ENCODE measurements at places on chromosomes 12 and 14.

- DNase-seq = no peak
Observed at GRCh38 chr12:93091886-93092648, 163.0 kb upstream of the EEA1 start.

DNA sequence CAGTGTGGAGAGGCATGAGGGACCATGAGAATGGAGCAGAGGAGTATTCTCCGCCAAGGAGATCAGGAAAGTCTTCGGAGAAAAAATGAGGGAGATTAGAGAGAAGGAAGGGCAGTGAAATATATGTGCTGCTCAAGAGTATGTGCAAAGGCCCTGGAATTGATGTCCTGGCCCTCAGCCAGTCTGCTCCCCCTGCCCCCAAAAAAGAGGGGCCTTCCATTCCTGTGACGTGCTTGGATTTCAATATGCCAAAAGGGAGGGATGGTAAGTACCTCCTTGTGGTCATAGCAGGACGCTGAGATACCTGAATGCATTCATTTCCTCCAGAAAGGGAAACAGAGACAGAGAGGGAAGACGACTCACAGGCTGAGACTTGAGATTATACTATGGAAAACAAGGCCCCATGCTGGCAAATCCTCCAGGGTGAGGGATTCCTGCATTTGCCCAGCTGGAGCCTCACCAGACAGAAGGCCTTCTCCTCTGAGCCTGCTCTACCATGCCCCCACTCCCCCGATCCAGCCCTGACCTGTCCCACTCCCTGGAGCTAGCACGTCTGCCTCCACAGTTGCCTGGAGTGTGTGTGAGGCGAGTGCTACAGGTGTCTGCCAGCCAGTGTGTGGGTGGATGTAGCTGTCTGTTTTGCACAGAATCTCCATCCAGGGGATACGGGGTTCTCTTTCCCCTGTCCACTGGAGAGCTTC is 3.9 kb upstream of the RARG start:
- no peak for DNase-seq

DNA sequence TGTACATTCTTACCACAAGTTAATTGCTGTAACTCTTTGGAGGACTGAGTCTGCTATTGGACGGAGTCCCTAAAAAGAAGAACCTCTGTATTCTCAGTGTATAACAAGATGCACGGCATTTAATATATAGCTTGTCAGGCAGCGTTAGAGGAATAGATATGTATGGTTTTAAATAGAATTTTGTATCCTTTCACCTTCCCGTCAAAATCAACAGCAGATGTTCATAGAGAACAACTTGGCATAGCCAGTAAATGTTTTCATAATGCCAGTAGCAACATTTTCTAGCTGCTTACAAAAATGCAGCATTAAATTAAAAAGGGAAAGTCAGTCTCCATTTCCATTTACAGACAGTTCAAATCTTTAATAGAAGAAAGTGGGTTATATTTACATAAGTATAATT is 6.8 kb downstream of the SCYL2 start:
- DNase-seq = no peak

DNA sequence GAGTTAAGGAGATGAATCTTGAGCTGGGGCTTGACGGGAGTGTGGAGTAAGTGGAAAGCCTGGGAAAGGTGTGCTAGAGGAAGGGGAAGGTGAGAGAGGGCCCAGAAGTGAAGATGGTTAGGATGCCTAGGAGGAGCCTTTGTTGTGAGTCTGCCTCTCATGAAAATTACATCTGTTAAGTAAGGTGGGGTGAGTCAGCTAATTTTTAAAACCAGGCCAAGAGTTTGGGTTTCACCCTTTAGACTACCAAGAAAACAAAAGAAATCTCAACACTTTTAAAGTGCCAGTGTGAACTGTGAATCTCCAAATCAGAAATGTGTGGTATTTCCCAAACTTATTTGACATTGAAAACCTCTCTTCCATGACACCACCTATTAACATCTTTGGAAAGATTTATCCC is 185.2 kb downstream of the CRADD start:
- DNase-seq = no peak

- DNase-seq = no peak
Observed at GRCh38 chr12:82504409-82504808, 146.1 kb downstream of the METTL25 start.

DNA sequence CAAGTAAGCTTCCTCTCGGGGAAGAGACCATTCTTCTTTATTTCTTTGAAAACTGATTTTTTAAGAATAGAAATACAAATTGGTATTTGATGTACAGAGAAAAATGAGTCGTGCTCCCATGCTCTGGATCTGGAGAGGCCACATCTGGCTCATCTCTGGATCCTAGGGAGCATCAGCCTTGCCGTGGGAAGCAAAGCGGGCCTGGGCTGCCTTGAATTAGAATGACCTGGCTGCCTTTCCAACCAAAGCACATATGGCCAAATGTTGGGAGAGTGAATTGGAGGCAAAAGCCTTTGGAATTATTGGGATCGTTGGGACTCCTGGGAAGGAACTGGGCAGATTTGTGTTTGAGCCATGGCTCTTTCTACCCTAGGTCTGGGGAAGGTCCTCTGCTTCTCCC is 80.0 kb downstream of the SLC25A47 start:
- DNase-seq = no peak

DNA sequence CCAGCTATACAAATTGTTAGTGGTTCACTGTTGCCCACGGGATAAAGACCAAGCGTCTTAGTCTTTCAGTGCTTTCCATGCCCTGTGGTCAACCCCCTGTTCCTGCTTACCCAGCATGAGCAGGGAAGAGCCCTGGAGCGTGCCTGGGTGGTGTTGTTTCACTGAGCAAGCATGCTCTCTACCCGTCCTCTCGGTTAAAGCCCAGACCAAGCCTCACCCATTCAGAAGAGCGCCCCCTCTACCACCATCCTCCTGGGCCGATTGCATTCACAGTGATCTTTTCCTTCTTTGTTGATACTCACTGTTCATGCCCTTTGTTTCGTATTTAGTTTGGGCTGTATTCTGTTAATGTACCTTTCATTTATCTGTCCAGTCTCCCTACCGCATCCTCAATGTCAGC is 25.1 kb downstream of the DYRK4 start:
- no peak for DNase-seq

- DNase-seq = no peak
Observed at GRCh38 chr14:67814821-67815220, 1.6 kb downstream of the ZFYVE26 start.

DNA sequence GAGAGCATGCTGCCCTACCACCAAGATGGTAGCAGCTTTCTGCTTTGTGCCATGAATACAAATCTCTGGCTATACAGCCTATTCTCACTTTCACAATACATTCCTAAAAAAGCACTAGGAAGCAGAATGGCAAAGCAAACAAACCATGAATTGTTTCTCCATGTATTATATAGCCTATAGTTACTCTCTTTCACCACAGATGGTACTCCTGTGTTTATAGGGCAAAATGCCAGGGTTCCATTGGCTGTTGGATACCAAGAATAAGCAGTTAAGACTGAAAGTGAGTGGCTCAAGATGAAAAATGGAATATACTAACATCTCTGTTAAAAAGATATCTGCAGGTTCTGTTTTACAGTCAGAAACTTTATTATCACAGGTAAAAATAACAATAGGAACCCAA is 11.1 kb downstream of the ARF3 start:
- DNase-seq = no peak

DNA sequence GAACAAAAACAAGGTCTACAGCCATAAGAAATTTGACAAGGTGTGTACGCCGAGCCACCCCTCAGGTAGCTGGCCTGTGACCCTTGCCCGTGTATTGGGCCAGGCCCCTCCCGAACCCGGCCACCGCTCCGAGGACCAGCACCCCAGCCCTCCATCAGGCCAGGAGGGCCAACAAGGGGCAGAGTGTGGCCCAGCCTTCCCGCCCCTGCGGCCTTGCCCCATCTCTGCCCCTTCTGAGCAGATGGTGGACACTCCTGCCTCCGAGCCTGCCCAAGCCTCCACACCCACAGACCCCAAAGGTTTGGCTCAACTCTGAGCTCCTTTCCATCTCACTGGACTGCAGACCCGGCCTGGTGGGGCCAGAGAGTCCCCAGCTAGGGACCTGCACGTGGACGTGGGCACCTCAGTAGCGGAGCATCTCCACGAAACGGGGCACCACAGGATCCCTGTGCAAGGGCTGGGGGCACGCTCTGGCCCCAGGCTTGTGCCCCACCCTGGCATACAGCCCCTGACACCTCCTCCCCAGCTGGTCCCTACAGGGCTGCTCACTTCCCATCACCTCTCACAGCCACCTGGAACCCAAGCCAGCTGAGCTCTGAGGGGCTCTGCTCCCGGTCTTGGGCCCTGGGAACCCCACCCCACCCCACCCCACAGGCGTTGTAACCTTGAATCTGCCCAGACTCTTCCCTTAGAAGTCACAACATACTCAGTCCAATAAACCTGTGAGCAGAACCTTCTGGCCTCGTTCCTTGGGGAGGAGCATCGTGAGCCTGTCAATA is 3.3 kb downstream of the P2RX2 start:
- DNase-seq = no peak

DNA sequence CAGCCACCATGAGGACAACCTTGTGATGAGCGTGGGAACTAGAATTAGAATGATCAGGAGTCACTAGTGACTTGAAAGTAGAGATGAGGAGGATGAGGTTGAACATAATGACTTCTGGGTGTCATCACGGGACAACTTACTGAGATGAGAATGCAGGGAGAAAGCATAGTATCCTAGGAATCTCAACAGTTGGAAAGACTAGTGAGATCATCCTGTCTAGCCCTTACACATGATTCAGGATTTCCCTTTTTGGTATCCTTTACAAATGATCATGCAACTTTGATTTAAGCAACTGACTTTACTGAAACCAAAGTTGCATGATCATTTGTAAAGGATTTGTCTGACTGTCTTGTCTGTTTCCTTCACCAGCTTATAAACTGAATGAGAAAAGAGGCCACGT is 51.8 kb upstream of the HIF1A start:
- DNase-seq = no peak

DNA sequence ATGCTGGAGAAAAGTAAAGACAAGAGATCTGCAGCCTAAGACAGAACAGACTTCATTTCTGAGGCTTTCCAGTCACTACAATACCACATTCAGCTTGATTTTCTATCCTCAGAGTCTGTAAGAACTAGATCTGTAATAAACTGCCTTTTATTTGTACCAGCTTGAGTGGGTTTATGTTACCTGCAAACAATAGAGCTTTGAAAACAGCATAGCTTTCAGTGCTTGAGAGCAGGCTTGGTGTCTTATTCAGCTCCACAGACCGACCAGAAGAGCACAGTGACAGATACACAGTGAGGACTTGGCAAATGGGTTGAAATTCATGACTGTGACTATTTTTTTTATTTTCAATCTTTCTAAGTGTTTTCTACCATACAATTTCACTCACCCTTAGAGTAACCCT is 207.8 kb upstream of the OTX2 start:
- no peak for DNase-seq

DNA sequence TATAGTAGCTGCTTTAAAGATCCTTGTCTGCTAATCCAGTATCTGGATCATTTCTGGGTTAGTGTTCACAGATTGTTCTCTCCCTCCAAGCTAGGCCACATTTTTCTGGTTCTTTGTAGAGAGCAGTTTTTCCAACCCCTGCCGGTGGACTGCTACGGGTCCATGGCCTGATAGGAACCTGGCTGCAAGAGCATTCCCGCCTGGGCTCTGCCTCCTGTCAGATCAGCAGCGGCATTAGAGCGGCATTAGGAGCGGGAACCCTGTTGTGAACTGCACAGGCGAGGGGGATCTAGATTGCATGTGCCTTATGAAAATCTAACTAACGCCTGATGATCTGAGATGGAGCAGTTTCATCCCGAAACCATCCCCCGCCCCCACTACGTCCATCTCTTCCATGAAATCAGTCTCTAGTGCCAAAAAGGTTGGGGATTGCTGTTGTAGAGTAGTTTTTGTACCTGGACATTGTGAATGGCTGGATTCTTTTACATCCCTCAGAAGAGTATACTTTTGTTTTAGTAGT is 50.4 kb downstream of the MYRFL start:
- DNase-seq = no peak

DNA sequence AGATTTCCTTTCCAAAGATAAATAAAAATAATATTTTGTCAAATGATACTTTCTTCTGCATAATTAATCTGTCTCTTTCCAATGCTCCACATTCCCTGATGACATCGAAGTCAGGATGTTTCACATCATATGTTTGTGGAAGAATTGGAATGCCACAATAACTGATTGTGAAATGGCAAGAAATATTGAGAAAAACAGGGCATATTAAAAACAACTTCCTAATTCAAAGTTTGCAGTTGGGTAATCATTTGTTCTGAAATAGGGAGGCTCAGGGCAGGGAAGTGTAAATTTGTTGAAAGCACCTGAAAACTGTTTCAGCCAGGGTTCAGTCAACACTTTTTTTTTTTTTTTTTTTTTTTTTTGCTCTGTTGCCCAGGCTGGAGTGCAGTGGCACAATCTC is 50.7 kb downstream of the BCAT1 start:
- no peak for DNase-seq

GRCh38 chr12:123089631-123090353 is 61.1 kb downstream of the PITPNM2 start:
- no peak for DNase-seq

DNA sequence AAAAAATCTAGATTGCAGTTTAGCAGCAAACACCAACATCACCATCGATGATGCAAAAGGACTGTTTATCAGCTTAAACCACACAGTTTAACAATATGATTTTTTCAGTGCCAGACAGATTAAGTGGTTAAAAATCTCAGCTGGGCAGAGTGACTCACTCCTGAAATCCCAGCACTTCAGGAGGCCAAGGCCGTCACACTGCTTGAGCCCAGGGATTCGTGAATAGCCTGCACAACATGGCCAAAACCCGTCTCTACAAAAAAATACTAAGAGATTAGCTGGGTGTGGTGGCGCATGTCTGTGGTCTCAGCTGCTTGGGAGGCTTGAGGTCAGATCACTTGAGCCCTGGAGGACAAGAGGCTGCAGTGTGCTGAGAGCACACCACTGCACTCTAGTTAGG is 8.9 kb downstream of the RSRC2 start:
- no peak for DNase-seq

- no peak for DNase-seq
Observed at GRCh38 chr12:79939728-79940310, 4.9 kb upstream of the PPP1R12A start.

DNA sequence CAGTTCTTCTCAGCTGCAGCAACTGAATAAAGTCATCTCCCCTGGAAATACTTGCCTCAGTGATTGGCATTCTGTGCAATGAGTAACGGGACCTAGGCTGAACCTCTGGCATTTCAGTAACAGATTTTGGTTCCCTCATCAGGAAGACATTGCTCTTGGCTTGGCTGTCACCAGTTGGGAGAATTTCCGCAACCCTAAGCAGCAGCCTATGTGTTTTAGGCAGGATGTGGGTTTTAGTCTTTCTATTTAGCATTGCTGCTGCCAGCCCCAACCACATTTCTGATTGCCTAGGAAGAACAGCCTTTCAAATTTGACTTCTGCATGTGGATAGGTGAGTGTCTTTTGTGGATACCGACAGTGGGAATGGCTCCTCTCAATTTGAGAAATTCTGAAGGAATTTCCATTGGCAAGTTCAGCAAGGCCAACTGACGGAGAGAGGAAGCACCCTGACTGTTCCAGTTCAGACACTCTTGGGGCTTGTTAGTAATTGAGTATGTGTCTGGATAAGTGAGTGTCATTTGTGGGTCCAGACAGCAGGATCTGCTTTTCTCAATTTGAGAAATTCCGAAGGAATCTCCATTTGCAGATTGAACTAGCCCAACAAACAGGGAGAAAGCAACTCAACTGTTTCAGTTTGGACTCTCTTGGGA is 19.0 kb upstream of the CLEC2A start:
- DNase-seq = peak; percentile 27

GRCh38 chr14:76277586-76278130 is 98.3 kb upstream of the ESRRB start:
- DNase-seq = no peak

All from thymus (tissue), 14 donors.